ENCODE measurements at places on chromosomes 5 and 9.

DNA sequence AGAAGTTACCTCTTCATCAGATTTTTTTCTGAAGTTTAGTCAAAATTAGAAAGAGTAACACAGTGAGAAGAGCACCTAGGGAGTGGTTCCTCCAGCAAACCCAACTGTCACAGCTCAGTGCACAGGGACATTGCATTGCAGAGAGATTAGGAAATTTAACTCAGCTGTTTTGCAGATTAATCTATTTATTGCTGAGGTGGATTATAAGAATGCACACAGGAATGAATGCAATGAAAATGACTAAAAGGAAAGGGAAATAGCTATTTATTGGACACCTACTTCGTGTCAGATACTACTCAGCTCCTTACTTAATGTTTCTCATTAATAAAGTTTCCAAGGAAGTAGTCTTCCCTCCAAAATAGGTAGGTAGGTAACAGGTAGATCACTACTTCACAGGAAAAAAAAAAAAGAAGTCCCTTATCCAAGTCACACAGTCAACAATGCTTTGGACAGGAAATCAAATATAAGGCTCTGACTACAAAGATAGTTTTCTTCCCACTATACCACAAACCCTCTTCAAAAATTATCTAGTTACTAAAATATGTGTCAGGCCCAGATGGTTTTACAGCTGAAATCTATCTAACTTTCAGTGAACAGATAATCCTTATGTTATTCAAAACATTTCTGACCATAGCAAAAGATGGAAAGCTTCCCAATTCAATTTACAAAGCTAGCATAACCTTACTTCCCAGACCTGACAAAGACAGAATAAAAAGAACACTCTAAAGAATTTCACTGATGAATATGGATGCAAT lies 442.2 kb upstream of the MPDZ start:
- DNase-seq = no peak

- no peak for DNase-seq
Observed at GRCh38 chr9:129697656-129698253, 32.3 kb downstream of the PRRX2 start.

- DNase-seq = no peak
Observed at GRCh38 chr9:8963885-8964284, 1164.3 kb upstream of the DMAC1 start.

DNA sequence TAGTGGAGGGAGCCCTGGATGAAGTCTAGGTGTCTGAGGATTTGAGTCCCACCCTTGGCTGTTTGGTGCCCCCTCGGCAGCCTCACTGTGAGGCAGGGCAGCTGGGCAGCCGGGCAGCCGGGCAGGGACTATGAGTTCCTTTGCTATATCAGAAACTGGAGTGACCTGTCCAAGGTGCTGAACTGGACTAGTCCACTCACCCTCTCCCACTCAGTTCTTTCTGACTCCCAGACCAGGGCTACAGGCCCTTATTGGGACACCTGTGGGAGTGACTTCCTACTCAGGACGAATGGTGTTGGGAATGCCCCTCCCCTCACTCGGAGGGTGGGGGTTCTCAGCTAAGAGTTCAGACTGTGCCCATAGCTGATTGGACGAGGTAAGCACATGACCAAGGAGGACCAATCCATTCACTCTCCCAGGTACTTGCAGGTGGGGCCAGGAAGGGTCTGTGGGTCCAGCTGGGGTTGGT lies 34.1 kb upstream of the RAPGEF1 start:
- no peak for DNase-seq

DNA sequence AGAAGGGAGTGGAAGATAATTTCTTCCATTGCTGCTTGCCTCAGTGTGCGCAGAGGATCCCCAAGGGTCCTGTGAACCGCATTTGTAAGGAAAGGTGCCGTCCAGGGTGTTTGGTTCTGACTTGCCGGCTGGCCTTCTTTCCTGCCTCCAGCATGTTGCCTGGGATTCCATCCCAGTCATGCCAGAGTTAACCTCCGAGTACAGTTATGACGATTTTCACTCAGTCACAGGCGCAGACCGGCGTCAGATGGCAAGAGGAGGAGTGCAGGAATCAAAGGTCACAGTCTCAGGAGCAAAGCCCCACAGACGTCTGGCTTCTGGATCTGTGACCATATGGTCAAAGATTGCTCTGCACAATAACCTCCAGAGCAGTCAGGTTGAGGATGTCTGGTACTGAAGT lies 5.9 kb upstream of the GADD45G start:
- no peak for DNase-seq

DNA sequence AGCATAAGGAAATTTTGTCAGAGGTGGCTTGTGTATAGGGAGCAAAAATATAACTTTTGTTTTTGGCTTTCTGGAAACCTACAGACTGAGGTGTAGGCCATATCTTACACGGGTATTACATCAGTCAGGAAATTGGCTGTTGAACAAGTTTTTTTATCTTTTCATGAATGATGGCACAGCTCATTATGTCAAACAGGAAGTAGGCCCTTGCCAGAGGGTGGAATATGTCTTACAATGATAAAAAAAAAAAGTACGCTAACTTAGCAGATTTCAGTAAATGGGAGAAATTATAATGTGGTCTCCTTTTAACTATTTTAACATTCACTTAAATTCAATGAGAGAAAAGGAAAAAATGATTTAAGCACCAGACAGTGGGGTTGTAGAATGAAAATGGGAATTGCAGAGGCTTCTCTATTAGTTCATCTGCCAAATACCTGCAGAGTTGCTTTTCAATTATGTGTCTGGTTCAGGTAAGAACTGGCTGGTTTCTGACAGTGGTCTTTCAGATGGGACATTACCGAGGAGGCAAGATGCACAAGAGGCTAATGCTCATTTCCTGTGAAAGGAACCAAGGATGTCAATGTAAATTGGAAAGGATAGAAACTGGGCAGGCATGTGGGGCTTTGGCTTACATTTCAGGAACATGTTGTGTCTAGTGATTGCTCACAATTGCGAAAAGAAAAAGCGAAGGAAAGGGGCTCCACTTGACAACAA lies 169.9 kb downstream of the NNT start:
- no peak for DNase-seq

- no peak for DNase-seq
Observed at GRCh38 chr9:91811024-91811909, 138.8 kb downstream of the ROR2 start.

DNA sequence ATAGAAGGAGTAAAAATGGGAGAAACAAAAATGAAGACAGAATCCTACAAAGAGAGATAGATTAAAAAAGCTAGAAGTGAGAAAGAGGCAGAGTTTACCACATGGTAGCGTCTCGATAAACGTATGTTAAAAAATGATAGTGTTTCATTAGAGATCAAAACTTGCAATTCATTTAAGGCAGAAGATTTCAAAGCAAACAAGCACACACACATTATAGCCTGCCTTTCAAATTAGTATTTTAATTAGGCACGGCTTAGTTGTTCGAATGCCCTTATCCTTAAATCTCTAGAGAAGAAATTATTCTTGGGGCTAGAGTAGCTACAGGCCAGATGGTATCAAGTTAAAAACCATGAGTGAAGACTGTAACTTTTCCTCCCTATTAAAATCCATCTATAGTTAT lies 6.0 kb downstream of the STOM start:
- no peak for DNase-seq

- no peak for DNase-seq
Observed at GRCh38 chr5:159680095-159680494, 236.2 kb upstream of the ADRA1B start.

DNA sequence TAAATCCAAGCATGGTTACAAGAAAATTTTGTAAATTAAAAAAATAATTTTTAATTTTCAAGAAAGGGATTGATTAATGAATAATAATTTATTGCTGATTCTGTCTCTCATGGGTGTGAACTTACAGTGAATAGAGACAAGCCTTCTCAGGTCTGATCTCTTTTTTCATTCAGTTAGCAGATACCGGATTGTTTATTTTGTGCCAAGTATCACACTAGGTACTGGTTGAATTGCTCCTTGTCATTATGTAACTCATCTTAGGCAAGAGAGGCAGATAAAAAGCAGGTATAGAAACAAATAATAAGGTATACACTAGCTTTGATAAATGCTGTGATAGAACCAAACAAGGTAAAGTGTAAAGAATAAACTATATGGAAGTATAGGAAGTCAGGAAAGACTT lies 283.3 kb downstream of the PJA2 start:
- no peak for DNase-seq

- DNase-seq = no peak
Observed at GRCh38 chr5:69167929-69168328, 979 bp downstream of the CCNB1 start.

- no peak for DNase-seq
Observed at GRCh38 chr5:154276973-154277331, 86.4 kb downstream of the GALNT10 start.

DNA sequence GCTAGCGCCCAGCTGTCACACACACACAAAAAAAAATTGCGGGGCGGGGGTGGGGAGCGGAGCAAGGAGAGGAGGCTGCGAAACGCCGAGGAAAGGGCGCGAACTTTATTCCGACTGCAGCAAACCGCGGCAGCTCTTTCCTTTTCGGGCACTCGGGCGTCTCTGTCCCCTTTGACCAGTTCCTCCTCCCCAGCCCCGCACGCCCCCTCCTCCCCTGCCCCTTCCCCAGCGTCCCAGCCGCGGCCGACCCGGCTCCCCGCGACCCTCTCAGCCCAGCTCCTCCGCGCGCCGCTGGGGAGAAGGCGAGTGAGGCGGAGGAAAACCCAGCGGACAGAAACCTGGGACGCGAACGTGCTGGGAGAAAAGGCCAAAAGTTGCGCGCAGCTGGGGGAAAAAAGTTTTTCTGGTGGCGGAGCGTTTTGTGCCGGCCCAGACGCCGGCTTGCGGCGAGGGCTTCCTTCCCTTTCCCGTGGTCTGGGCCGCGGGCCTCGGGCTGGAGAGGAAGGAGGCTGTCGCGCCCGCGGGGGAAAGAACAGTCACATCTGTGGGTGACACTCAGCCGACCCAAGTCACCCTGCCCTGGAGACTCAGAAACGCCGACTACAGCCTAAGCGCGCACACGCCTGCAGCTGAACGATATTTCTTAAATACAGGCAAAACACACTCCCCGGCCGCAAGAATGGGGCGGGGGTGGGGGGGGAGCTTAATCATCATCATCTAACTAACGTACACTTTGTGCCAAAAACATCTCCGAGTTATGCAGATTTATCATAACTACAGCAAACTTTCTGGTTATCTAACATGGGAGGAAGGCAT lies 1.1 kb upstream of the BNC2 start:
- DNase-seq = no peak

GRCh38 chr9:69198521-69199220 lies 24.6 kb downstream of the TJP2 start:
- DNase-seq = no peak

DNA sequence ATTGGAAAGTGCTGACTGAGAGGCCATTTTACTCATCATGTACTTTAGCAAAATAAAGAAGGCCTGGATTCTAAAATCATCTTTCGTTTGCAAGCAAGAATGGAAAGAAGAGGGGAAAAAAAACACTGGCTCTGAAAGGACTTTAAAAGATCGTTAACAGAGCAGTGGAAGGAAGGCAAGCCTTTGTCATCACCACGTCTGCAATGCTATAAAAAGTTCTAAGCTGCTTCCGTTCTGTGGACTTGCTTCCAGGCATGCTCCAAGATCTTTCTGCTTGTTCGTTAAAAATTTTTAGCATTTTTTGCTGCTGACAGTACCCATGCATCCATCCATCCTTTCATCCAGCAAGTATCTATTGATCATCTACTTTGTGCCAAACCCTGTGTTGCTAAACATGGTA lies 226.5 kb downstream of the GABBR2 start:
- no peak for DNase-seq

DNA sequence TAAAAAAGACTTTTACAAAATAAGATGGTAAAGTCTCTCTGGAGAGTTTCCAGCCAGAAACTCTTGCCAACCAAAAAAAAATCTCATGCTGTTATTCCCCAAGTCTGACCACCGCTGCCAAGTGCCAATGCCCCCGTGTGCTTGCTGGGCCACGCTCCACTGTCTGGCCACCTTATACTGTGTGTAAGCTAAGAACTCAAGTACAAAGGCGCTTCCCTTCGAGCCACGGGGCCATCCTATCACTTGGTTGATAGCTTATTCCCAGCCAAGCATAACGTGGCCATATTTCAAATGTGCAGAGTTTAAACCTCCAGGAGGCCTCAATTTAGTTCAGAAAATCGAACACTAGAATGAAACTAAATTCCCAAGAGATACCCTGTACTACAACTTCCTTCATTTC lies 36.0 kb downstream of the ROR2 start:
- DNase-seq = no peak

GRCh38 chr9:135065804-135066203 lies 21.7 kb upstream of the OLFM1 start:
- DNase-seq = no peak
